ENCODE measurements at places on chromosomes 11 and 22.

- DNase-seq = no peak
These were observed 651.3 kb upstream of the KIRREL3 start for GRCh38 chr11:127651888-127652221.

DNA sequence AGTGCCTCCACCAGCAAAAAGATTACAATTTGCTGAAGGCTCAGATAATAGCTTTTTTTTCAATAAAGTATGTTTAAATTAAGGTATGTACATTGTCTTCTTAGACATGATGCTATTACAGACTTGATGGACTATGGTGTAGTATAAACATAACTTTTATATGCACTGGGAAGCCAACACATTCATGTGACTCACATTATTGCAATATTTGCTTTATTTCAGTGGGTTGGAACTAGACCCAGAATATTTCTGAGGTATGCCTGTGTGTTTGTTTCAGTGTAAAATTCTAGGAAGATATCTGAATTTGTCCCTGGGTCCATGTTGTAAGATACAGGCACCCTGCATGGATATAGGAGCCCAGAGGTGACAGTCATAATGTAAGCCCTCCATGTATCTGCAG lies 120.0 kb upstream of the BDNF start:
- DNase-seq = no peak

DNA sequence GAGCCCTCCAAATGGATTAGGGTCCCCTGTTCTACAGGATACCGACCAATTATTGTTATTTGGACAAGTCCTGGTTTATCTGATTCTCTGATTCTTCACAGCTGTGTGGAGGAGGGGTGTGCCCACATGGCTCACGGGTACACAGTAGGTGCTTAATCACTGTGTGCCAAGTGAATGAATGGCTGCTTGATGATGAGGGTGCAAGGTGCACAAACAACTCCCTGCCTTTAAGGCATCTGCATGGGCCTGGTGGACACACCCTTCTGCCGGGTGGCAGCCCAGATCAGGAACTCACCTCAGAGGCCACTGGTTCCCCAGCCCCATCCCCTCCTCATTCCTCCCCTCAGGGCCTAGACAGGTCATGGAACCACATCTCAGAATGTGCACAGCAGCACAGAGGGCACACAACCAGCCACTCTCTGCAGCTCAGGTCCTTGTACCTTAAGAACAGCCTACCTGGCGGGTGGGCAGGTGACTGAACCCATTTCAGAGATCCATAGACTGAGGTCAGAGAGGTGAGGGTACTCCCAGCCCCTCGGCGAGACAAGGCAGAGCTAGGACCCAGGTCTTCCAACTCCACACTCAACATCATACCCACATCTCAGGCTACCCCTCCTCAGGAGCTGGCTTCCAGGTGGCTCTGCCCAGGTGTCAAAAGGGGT lies 50.3 kb downstream of the SHANK2 start:
- DNase-seq = no peak

DNA sequence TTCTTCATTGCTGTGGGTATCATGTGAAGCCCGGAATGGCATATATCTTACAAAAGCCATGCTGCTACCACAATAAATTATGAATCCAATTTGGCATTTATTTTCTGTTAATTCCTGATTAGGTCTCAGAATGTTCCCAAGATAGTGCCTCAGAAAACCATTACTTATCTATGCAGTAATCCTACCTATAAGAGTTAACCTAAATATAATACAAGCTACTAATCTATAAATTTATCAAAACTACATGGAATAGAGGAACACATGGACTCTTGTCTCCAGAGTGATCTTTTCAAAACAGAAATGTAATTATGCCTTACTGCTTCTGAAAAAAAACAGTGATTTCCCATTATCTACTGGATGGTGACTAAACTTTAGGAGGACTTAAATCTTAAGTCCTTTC lies 687.8 kb upstream of the ANO5 start:
- no peak for DNase-seq

GRCh38 chr11:123303924-123304323 lies 108.9 kb upstream of the CLMP start:
- DNase-seq = no peak

- DNase-seq = no peak
These were observed 6.8 kb downstream of the TRPM5 start for GRCh38 chr11:2437516-2437915.

DNA sequence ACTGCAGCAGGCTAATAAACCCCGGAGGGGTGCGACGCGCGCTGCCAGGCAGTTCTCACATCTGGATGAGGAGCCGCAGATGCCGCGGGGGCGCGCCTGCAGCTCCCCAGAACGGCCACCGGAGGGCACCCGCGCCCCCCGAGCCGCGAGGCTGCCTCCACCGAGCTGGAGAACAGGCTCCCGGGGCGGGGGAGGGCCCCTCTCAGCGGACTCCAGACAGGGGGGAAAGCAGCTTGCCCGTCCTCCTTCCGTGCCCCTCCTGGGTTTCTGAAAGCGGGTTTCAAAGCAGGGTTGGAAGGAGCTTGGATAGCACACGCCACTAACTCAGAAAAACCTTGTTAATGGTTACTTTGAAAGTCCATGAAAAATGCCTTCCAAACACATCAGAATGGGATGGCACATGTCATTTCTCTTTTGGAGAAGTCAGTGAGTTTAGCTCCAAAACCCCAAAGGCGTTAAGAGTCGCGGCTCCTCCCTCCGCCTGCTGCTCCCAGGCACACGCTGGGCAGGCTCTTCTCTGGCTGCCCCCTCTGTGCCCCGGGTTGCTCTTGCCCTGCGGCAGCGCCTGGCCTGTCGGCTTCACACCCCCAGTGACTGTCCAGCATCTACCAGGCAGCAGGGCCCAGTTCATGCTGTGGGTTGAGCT lies 317.8 kb downstream of the NTM start:
- peak; percentile 21 for DNase-seq

GRCh38 chr11:25992294-25992693 lies 339.6 kb upstream of the ANO3 start:
- no peak for DNase-seq

GRCh38 chr11:124026498-124026897 lies at the start of gene OR10G8:
Gene OR10G8, plus strand, starts transcription at chr11:124026798. Its CDS starts 2,825 bp downstream, at chr11:124029623.
- DNase-seq = no peak

- no peak for DNase-seq
These were observed 57.9 kb upstream of the NUP160 start for GRCh38 chr11:47906066-47906465.

DNA sequence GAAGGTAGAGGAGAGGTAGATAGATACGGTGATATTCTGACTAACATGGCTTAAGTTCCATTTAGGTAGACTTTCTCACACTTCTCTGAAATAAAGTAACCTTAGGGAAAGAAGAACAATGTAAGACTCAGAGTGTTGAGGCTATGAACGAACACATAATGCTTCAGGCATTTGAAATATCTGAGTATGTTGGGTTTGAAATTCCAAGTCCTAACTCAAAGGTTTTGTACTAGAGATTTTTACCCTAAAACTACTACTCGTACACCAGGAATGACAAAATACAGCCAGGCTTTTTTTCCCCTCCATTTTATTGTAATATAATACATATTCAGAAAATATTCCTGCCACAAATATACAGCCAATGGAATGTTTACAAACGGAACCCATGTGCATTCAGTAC lies 592.6 kb downstream of the ETS1 start:
- DNase-seq = no peak

DNA sequence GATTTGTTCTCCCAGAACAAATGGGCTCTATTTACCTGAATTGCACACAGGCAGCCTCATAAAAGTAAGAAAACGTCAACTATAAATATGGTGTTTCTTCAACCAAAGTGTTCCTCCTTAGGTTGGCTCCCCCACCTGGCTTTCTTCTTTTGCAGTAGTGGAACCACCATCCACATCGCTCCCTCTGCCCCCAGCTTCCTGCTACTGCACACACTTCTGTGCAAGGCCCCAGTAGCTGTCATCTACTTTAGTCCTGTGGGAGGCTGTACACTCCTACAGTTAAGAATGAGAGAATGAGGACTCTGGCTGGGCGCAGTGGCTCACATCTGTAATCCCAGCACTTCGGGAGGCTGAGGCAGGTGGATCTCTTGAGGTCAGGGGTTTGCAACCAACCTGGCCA lies 89.5 kb downstream of the BMAL1 start:
- DNase-seq = no peak

GRCh38 chr11:117754030-117754429 lies 43.0 kb downstream of the DSCAML1 start:
- DNase-seq = peak; percentile 30

DNA sequence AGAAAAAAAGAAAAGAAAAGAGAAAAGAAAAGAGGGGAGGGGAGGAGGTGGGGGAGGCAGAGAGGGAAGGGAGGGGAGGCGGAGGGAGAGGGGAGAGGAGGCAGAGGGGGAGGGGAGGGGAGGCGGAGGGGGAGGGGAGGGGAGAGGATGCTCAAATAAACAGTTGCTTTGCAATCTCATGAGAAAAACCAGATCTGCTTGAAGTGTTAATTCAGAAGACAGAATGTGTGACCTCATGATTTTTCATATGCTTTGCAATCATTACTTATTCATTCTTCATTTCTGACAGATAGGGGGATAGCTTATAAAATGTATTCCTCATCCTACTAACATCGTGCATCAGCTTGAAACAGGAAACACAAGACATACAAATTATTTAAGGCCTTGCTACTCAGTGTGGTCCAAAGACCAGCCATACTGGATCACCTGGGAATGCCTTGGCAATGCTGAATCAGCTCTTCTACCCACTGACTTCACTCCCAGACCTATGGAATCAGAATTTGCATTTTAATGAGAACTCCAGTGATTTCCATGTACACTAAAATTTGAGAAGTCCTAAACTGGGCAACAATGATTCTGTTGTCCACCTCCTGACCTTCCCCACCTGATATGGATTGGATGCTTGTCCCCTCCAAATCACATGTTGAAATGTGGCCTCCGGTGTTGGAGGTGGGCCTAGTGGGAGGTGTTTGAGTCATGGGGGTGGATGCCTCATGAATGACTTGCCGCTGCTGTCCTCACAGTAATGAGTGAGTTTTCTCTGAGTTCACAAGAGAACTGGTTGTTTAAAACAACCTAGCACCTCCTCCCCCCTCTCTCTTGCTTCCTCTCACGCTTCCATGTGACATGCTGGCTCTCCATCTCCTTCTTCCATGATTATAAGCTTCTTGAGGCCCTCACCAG lies 69.2 kb downstream of the CCDC34 start:
- DNase-seq = no peak

- peak; percentile 99 for DNase-seq
These were observed 244.7 kb downstream of the ETS1 start for GRCh38 chr11:128342511-128343134.

- DNase-seq = no peak
These were observed 52.2 kb downstream of the GAB2 start for GRCh38 chr11:78365381-78365792.

GRCh38 chr11:115499891-115500290 lies 4.3 kb downstream of the CADM1 start:
- DNase-seq = no peak

GRCh38 chr22:43308060-43308830 lies 34.9 kb downstream of the SCUBE1 start:
- peak; percentile 81 for DNase-seq

DNA sequence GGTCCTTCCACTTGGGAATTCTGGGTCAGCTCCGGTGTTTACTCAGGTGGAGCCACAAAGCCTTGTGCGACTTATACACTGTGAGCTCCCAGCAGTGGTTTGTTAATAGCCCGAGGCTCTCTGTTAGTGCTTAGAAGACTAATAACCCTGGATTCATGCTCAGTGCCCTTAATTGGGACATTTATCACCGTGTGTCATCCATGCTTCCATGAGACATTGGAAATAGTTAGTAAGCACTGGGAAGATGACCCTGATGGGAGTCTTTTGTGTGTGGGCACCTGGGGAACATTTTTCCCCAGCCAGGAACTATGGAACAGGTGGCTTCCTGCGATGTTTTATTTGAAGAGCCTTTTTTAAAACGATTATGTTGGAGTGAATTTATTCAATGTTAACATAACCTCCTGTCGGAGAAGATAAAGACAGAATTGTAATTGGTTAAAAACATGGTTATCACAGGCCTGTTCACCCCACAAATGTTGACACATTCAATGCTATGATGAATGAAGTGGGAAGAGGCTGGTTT lies 188.9 kb downstream of the MYO18B start:
- peak; percentile 75 for DNase-seq

DNA sequence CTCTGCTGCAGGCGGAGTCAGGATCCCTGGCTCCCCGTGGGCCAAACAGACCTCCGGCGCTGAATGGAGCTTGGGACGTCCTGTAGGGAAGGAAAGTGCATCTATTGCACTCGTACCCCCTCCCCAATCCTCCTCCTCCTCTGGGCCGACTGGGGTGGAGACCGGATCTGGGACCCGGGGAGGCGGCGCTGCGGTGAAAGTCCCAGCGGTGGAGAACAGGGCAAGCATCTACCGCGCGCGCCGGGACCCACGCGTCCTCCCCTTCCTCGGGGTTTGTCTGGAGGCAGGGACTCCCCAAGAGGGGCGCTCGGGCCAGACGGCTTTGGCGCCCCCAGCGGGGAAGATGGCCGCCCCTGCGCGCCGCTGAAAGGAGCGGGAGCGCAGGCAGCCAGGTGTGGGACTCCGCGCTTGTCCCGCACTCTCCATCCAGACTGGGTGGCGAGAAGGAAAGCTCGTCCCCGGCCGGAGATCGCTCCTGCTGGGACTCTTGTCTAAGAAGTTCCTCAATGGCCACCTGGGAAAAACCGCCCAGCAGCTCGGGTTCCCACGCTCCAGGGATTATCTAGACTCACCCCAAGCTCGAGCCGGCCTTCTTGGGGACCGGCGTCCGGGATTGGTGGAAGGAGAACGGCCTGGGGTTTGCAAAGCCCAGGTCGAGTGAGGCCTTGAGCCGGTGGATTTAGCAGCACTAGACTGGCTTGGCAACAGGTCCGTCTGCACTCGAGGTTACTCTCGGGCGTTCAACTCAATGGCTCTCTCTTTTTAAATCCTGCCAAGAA lies 718 bp downstream of the FADS2 start:
- peak; percentile 27 for DNase-seq

GRCh38 chr22:47484960-47485569 lies 722.6 kb downstream of the TBC1D22A start:
- peak; percentile 40 for DNase-seq

DNA sequence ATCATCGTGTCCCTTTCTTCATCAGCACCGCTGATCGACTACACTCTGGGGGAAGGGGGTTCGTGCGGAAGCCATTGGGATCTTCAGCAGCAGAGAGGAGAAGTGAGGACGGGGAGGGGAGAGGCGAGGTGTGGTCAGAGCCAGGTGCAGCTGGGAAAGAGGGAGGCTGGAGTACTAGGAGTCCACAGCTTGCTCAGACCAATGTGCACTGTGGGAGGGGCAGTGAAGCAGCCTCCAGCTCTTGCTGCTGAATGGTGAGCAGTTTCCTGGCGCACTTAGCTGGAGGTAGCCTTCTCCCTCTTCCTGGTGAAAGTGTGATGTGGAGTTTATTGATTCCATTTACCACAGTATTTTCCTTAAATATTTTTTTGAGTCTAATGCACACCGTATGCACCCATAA lies 99.0 kb upstream of the NECTIN1 start:
- peak; percentile 89 for DNase-seq

- DNase-seq = no peak
These were observed 63.8 kb downstream of the RBX1 start for GRCh38 chr22:41015003-41015402.

DNA sequence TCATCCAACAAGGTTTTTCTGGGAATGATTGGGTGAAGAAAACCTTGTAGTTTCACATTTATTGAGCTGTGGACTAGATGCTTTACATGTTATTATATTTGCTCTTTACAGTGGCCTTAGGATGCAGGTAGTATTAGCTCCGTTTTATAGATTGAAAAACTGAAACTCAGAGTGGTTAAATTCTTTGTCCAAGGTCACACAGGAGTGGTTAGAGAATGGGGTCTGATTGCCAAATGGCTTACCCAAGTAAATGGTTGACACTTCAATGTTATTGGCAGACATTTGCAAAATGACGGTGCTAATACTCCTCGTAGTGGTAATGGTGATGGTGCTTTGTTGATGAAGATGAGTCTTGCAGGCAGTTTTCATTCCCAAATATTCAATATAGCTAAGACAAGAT lies 2.2 kb downstream of the GTPBP1 start:
- no peak for DNase-seq

All from NCI-H510A treated with DMSO at 0.1 percent for 48 hours (cell line).